ENCODE measurements at places on chromosomes 11 and 22.

DNA sequence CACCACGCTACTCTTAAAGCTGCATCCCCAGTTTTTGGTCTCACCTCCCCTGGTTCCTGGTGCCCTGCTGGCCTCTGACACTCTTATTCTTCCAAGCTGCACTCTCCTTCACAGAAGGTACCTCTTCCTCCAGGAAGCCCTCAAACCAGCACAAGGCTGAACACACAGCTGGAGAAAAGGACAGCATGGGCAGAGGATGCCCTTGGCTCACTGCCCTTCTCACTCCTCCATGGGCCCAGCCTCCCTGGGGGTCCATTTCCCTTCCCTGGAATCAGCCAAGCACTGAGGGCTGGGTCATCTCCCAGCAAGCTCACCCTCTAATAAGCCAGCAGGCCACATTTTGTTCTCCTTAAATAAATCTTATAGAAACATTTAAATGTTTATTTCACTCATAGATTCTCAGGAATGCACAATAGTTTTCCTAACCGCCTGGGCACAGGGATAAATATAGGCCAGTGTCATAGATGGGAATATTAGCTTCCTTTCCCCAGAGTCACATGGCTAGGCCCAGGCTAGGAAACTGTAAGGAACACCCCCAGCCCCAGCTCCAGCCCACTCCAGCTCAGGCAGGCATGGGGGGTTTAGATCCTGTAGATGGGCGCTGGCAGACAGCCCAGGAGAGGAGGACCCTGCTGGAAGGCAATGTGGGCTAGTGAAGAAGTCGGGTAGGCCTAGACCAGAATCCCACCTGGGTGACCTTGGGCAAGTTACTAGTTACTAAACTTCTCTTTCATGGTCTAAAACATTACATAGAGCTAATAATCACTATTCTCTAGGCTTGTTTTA, 51.5 kb downstream of the IRAG1 start:
- DNase-seq: no peak

DNA sequence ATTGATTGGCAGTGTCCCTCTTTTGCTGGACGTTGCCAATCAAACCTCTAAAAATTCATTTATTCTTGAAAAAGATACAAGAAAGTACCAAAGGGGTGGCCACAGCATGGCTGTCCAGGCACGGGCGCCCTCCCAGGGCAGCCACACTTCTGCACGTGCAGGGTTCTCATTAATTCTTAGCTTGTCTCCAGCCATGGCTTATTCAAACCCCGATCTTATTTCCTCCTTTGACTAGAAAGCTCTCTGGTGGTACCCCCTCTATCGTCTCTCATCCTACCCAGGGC, 123.9 kb downstream of the CTTN start:
- no peak for DNase-seq

DNA sequence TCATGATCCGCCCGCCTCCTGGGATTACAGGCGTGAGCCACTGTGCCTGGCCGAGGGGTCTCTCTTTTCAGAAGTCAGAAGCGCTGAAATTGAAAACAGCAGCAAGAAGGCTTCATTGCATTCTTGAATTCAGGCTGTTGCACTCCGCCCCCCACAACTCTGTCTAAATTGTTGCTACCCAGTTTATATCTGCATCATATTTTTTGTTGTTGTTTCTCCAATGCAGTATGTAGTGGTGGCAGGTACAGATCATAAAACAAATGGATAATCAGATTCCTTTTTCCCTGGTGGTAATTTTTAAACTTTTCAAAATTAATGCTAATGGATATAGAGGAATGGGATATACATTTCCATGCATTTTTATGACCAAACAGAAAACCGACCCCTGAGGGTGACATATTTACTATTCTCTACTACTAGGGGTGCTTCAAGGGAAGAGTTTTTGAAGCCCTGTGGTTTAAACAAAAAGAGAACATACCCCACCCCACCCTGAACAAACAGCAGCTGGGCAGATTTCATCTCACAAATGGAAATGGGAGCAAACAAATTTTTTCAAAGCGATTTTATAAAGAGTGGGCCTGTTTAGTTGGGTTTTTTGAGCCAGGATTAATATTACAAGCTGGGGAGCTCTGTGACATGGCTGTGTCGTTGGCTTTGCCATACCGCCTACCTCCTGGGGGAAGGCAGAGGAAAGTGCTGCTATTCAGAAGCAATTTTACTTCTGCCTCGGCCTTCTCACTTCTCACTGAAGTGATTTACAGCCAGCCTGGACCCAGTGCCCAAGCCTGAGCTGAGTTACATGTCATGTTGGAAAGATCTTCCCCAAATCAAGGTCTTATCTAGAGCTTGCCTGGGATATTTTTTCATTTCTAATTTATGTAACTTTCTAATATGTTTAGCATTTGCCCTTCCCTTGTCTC, 16.0 kb upstream of the TMA7B start:
- DNase-seq: no peak

GRCh38 chr11:81960443-81960842, 773.2 kb downstream of the FAM181B start:
- DNase-seq: no peak

DNA sequence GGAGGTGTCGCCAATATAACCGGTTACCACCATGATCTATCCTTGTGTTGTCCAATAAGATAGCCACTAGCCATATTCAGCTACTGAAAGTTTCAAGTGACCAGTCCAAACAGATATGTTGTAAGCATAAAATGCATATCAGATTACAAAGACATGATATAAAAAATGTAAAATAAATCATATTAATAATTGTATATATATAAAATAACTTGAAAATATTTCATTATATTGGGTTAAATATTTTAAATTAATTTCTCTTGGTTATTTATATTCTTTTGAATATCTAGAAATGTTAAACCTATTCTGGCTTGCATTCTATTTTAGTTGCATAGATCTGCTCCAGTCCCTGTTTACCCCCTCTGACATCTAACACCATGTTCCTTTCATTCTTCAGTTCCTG, 121.7 kb upstream of the SEZ6L start:
- DNase-seq: peak; percentile 1

GRCh38 chr11:46729110-46730027, 10.4 kb downstream of the F2 start:
- no peak for DNase-seq

GRCh38 chr11:19648321-19648720, 64.3 kb upstream of the NAV2 start:
- no peak for DNase-seq

DNA sequence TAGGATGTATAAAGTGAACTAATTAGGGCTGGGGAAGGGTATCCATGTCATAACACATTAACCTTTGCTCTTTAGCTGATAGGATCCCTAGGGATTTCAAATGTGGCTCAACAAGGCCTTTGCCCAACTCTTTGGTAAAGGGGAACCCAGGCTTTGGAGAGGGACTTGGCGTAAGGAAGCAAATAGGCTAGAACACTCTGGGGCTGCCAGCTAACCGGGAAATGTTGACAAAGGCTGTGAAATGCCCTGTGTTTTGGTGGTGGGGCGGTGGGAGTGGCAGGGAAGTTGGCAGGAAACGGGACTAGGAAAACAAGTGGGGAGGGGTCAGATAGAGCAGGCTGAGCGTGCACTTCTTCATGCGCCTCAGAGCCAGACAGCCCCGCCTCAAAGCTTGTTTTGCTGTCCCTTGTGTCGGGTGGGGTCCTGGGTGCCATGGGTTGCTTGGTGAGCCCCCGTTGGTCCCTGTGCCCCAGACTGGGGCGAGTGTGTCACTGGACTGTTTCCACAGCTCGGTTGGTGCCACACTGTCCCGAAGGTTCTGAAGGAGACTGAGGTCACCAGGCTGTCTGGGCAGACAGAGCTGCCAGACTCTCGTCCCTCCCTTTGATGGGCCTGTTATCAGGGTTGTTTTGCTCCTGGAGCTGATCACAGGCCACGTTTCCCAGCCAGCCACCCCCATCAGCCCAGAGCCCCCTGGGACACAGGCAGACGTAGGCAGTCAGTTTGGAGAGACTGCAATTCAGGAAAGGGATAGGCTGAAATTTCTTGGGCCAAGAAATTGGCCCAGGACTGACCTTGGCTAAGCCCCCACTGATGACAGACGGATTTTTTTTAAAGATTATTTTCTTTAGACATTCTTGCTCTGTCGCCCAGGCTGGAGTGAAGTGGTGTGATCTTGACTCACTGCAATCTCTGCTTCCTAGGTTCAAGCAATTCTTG, 19.6 kb downstream of the KCTD21 start:
- DNase-seq: peak; percentile 75

- no peak for DNase-seq
Measured at GRCh38 chr22:37805810-37806277, 1.9 kb upstream of the GCAT start.

DNA sequence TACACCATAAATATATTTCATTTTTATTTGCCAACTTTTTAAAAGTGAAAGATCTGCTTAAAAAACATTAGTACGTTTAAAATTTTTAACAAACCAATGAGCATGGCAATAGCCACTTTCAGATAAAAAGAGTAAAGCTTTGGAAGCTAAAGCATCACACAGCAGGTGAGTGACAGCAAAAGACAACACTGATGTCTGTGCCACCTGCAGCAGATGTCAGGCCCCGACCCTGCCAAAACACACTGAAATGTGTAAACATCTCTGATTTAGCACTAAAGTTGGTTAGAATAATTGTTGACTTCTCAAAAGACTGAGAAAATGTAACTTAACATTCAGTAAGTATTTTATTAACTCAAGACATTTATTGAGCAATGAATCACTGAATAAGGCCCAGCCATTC, 232.9 kb downstream of the DLG2 start:
- no peak for DNase-seq

GRCh38 chr22:17079572-17079971, 5.2 kb upstream of the IL17RA start:
- DNase-seq: peak; percentile 32

DNA sequence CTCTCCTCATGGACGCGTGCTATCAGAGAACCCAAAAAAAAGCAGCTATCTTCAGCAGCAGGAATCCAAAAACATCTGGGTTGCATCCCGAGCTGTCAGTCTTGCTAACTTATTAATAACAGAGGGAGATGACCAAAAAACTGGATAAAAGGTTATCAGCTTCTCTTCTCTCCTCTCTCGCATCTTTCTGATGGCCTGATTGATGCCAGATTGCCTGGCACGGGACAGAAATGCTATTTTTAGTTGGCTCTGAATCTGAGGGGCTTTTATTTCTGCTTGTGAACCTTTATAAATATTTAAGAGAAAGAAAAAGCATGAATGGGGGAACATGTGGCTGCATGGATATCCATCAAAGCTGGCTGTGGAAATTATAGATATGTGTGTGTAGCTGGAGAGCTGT, 230.3 kb downstream of the ETS1 start:
- DNase-seq: no peak

DNA sequence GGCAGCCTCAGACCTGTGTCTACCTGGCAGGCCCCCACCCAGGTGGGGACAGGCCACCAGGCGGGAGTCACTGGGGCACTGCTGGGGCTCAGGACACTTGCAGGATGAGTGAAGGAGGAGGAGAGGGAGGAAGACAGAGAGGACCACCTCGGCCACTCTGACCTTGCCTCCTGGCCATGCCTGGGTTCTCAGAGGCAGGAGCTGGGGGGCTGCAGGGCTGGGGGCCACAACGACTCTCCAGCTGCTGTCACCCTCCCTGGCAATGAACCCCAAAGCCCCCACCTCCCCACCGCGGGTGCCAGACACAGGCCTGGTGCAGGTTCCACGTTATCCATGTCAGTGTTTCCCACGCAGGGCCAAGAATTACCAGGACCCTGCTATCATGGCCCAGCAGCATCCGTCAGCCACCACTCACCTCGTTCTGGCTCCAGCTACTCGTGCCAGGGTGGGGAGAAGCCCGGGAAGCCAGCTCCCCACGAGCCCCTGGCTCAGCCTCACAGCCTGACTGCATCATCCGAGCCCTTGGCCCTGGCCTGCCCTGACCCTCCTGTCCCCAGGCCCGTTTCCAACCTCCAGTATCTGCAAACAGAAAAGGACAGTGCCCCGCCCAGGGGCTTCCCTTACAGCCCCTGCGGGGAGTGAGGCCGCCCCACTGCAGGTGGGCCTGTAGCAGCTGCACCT, 62.4 kb downstream of the BRD1 start:
- peak; percentile 68 for DNase-seq

- DNase-seq: no peak
Measured at GRCh38 chr11:73866586-73866996, 10.1 kb downstream of the COA4 start.

DNA sequence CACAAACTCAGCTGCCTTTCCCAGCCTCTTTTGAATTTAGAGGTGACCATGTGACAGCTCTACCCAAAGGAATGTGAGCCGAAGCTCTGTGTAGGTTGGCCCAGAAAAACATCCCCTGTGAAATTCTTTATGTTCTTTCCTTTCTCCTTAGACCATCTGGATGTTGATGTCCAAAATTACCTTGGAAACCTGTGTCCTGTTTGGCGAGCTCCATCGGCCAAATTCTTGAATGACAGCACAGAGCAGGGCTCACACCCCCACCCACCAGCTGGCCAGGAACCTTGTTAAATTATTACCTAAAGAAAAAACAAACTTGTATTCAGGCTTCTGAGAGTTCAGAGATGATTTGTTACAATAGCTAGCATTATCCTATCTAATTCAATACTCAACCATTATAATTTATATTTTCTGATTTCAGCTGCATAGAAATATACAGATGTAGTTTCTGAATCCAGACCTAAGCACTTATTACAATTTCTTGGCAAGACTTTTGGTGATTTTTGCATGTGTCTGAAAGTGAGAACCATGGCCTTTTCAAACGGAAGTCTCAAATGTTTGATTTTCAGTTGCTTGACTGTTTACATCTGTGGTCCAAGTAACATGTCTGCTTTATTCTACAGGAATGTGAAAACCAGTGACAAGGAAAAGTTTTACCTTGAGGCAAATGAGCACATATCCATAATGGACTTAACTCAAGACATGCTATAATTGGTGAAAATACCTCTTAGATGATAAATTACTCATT, 554.2 kb downstream of the NTM start:
- DNase-seq: no peak

DNA sequence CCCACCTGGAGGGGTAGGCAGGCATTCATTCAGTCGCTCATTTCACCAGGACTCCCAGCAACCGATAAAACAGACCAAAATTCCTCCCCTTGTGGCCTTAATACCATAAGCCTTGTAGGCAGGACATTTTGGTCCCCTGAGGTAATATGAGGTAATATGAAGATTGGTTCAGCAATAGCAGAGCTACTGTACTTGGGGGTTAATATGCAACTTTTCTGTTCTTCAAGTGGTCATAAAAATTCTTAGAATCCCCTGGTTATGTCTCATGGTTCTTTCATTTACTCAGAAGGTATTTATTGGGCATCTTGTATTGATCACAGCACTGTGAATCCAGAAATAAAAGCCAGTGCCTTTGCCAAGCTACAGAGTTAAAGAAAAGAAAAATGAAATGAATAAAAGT, 29.8 kb downstream of the SHISA8 start:
- DNase-seq: no peak

DNA sequence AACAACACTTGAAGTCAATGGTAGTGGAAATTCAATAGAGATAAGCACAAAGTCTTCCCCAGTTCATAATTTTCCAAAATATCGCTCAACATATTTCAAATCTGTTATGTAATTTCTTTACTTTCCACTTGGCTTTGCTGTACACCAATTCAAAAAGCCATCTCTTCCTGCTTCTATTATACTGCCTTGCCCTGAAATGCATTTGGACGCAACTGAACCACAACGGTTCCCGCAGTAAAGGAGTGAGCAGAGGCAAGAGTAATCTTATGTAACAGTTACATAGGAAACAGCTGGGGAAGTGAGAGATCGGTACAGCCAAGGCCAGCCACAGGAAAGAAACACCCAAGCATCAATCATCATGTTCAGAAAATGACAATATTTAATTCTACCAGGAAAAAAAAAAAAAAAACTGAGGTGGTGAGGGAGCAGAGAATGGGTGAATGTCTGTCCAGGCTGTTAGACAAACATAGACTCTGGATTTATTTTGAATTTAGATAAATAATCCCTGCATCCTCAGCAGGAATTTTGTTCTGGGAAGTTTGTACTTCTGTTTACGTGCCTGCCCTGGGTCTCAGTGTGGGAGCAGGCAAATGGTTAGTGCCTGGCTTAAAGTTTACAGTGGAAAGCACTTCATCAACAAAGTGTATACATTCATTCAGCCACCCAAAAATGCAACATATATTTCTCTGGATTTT, 392.2 kb downstream of the ETS1 start:
- DNase-seq: no peak

All from lower leg skin (tissue), 4 donors.